ENCODE measurements at places on chromosomes 4 and X.

GRCh38 chr4:16158504-16158852 is 67.8 kb downstream of the TAPT1 start:
- DNase-seq, result no peak

GRCh38 chrX:45751156-45751555 is 550.5 kb upstream of the DIPK2B start:
- no peak for DNase-seq

GRCh38 chrX:48540480-48540879 is 966 bp downstream of the TBC1D25 start:
- no peak for DNase-seq

GRCh38 chr4:142809559-142809958 is 36.5 kb downstream of the INPP4B start:
- no peak for DNase-seq

- DNase-seq, result no peak
Observed at GRCh38 chr4:134567461-134567860, 365.9 kb upstream of the PABPC4L start.

DNA sequence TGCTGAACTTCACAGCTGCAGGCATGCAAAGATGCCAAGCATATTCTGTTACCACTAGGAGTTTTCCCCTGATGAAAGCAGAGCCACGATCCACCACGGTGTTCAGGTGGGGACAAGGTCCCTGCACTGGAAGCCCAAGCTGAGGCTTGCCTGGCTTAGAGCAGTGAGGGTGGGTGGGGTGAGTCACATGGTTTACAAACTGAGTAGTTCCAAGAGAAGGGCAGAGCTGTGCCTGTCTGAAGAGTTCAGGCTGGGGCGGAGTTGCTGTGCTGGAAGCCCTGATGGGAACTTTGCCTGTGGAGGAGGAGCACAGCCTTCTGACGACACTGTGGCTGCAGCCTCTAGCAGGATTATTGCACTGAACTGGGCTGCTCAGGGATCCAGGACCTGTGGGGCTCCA is 45.5 kb downstream of the FAM9B start:
- no peak for DNase-seq

DNA sequence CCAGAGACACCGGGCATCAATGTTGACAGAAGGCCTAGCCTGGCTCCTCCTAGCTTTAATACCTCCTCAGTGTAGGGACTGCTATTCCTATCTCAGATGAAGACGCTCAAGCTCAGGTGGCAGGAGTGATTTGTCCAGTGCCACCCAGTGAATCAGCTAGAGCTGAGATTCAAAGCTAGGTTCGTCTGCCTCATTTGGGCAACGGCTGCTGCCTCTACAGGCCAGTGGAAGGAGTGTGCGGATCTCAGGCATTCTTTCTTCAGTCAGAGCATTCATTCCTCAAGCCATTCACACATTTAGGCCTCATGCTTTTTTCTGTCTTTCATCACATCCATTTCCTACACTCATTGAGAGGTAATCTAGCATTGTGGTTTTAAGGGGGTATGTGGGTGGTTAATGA is 7.3 kb downstream of the TSR2 start:
- DNase-seq, result no peak

DNA sequence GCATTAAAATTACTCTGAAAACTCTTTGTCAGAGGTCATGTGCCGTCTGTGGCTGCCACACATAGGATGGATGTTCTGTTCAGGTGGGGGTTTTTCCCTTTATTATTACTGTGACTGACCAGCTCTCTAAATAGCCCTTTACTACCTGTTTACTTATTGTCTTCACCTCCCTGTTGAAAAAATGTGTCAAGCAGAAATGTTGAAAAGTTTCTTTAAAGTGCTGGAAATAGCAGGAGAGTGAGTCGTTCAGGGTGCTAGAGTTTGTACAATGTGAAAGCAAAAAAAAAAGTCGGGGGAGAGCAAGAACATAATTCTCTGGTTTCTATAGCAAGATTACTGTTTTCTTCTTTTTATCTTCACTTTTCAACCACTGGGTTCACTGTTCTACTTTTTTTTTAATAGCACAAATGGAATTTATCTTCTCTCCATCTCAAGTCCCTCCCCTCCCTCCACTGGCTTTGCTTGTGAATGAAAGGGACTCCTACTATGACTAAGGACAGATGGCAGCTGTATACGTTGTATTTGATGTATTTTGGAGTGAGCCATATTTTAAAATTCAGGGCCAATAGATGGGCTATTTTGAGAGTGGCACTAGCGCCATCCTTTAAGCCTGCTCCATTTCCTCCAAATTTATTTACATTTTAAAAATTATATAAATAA is 33.3 kb downstream of the ARX start:
- DNase-seq, result no peak

GRCh38 chrX:41722816-41723618 is 964 bp upstream of the GPR82 start:
- no peak for DNase-seq

DNA sequence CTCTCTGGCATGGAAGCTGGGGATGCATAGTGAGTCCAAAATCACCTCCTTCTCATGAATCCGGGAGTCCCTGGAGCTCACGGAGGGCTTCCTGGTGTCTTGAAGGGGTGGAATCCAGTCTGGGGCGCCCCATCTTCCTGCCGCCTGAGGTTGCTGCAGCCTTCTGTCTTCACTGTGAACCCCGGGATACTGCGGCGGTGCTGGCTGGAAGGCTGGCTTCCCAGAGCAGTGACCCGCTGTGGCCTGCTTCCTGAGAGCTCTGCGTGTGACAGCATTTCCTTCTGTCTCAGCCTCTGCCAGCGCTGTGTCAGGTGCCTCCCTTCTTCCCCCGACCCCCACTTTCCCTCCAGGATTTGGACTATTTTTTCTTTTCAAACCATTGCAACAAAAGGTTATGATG is 98.8 kb upstream of the STOX2 start:
- DNase-seq, result no peak

DNA sequence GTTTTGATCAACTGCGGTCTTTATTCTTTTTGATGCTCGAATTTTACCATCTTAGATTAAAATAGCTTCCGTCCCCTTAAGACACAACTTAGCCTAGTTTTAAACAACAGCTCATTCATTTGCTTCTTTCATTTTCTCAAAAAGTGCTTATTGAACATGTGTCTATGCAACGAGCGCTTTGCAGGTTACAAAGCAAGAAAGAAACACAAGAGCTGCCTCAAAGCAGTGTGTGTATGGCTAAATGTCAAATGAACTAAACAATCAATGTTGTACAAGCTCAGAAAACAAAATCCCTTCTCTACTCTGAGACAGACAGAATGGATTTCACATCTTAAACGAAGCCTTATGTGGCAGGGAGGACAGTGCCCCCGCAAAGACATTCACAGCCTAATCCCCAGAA is 61.0 kb downstream of the EVC2 start:
- no peak for DNase-seq

- no peak for DNase-seq
Observed at GRCh38 chr4:52560844-52561280, 98.2 kb downstream of the USP46 start.

- no peak for DNase-seq
Observed at GRCh38 chr4:155973639-155974475, 20.2 kb upstream of the CTSO start.

DNA sequence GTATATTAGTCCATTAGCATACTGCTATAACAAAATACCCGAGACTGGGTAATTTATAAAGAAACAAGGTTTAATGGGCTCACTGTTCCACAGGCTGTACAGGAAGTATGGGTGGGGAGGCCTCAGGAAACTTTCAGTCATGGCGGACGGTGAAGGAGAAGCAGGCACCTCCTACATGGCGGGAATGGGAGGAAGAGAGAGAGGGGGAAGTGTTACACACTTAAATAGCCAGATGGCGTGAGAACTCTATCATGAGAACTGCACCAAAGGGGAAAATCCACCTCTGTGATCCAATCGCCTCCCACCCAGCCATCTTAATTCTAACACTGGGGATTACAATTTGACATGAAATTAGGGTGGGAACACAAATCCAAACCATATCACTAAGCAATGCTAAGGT is 98.9 kb upstream of the SH3RF1 start:
- no peak for DNase-seq

DNA sequence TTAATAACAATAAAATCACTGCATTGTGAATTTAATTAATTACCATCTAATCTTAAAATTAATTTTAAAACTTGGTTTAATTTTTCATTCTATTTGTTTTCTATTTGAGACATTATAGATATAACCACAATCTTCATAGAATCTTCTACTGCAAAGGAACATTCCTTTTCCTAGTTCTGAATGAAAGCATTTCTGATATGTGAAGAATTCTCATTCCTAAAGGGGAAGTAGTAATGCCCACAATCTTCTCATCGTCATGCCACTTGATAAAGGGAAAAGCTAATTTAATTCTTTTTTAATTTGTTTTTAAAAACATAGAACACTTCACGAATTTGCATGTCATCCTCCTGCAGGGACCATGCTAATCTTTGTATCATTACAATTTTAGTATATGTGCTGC is 23.7 kb downstream of the MGARP start:
- no peak for DNase-seq

DNA sequence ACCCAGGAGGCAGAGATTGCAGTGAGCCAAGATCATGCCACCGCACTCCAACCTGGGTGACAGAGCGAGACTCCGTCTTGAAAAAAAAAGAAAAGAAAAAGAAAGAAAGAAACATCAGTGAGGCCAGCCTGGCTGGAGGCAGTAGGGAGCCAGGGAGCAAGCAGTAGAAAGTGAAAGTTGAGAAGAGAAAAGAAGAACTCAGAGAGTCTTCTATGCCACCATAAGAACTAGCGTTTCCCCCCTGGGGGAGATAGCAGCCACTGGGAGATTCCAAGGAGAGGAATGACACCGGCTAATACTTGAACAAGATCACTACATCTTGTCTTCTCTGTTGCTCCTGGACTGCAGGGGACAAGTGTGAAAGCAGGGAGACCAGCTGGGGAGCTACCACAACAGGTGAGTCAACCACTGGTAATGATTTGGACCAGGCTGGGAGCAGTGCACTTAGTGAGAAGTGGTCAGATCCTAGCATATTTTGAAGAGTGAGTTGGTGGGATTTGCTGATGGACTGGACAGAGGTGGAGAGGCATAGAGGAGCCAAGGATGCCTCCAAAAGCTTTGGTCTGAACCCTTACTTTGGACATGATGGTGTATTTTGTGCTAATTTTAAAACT is 33.4 kb downstream of the SLC2A9 start:
- no peak for DNase-seq

DNA sequence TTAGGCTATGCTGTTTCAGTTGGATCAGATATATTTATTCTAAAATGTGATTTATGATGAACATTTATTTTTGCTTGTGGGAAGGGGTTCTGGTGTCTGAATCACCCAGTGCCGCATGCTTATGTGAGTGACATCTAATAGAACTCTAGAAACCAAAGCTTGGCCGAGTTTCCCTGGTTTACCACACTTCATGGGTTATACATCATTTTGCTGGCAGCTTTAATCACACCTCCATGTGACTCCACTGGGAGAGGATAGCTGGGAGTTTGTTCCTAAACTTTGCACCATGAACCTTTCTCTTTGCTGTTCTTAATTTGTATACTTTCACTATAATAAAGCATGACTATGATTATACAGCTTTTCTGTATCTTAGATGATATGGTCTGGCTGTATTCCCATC is 382.9 kb downstream of the INPP4B start:
- no peak for DNase-seq

DNA sequence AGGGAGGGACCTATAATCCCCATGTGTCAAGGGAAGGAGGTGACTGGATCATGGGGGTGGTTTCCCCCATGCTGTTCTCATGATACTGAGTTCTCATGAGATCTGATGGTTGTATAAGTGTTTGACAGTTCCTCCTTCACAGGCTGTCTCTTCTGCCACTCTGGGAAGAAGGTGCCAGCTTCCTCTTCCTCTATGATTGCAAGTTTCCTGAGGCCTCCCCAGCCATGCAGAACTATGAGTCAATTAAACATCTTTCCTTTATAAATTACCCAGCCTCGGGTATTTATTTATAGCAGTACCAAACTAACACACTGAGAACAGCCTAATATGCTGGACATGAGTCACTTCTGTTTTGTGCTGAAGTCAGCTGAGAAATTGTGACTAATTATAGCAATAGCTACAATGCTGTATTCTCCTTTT is 656.9 kb upstream of the CPEB2 start:
- DNase-seq, result no peak

DNA sequence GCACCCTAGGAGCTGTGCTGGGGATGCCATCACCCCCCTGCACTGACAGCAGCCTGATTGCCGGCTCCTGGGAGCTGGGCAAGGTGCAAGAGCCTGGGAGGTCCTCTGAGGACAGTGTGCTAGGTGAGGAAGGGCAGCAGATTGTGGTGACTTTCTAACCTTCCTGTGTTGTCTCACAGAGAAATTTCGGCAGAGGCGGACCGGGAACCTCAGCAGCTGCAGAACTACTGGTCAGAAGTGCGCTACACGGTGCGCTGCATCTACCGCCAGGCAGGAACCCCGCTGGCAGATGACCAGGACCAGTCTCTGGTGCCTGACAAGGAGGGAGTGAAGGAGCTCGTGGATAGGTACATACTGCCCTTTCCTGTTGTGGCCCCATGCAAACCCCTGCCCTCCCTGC is 89.8 kb downstream of the FAM193A start:
- no peak for DNase-seq

GRCh38 chrX:148784856-148785255 is 284.4 kb downstream of the AFF2 start:
- DNase-seq, result no peak

- no peak for DNase-seq
Observed at GRCh38 chrX:142095651-142096245, 109.3 kb downstream of the MAGEC2 start.

DNA sequence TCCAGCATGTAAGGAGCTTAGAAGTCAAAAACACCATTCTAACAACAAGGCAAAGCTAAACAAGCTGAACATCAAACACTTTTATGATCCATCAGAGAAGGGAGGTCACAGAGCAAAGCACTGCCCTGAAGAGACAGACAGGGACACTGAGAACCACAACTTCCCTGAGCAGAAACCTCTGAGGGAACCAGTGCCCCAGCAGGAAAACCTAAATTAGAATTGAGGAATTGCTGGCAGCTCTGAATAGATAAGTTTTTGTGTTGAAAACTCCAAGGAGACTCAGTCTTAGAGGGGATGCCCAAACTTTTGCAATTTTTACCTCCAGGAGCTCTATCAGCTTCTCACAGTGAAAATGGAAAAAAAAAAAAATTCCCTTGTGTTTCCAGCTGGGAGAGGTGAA is 83.0 kb upstream of the MAPK10 start:
- DNase-seq, result no peak

DNA sequence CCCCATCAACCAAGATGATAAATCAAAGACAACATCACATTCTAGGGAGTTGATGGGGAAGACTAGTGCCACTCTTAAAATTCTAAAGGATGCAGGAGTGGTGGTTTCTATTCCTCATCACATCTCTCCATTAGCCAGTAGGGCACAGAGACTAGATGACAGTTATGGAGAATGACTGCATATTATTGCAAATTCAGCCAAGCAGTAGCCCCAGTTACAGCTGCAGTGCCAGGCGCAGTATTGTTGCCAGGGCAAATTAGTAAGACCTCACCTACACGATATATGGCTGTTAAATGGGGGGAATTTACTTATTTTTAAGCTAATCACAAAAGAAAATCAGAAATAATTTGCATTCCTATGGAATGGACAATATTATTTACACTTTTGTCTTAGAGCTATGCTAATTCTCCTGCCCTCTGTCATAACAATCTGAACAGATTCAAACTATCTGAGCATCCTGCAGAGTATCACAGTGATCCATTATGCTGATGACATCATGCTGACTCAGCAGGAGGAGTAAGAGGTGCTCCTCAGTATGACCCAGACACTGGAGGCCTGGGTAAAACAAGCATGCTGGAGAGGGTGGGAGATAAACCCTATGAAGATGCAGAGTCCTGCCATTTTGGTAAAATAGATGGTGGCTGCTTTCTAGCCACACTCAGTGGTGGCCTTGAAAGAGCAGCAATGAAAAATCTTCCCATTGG is 24.7 kb downstream of the ETNPPL start:
- no peak for DNase-seq

GRCh38 chr4:38704622-38705154 is 40.7 kb downstream of the KLF3 start:
- DNase-seq, result no peak
